ENCODE measurements at places on chromosomes 6 and 20.

GRCh38 chr20:37384683-37385174 lies 38.8 kb downstream of the SRC start:
- no peak for DNase-seq

DNA sequence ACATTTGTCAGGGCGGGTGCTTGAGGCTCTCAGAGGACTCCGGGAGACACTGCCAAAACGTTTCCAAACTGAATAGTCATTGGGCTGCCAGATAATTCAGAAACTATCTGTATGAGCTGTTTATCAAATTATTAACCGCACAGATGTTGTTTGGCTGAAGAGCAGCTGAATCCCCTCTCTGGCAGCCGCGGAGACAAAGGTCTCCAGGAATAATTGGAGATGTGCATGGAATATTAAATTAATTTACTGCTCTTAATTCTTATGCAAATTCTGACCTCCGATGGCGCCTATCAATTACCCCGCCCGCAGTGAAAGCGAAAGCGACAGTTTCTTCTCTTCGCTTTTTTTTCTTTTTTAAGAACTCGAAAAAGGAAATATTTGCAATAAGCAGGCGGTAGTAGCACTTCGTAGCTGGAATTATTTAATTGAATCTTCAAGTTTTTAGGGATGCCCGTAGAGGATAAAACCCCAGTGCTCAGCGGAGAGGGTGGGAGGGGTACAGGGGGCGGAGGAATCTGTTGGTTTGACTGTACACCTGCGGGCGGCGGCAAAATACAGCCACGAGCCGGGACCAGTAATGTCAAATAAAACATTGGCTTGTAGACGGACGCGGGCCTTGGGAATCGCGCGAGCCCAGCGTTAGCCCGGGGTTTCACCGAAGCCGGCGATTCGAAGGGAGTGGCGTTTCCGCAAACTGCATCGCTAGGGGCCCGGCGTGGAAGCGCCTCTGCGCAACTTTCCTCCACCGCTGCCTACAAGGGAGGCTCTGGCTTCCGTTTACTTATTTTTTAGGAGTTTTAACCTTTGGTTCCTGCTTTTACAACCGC lies 6.2 kb downstream of the LINC00237 start:
- no peak for DNase-seq

- no peak for DNase-seq
These were observed 93.6 kb downstream of the RPP40 start for GRCh38 chr6:4910037-4910760.

GRCh38 chr6:126064748-126065401 lies 78.5 kb downstream of the TRMT11 start:
- no peak for DNase-seq

- DNase-seq, result no peak
These were observed 743.8 kb upstream of the FLRT3 start for GRCh38 chr20:15081261-15081660.

- DNase-seq, result no peak
These were observed 199.0 kb downstream of the PLCB1 start for GRCh38 chr20:8330785-8331695.

- no peak for DNase-seq
These were observed 78.6 kb upstream of the INSM1 start for GRCh38 chr20:20289331-20289730.

DNA sequence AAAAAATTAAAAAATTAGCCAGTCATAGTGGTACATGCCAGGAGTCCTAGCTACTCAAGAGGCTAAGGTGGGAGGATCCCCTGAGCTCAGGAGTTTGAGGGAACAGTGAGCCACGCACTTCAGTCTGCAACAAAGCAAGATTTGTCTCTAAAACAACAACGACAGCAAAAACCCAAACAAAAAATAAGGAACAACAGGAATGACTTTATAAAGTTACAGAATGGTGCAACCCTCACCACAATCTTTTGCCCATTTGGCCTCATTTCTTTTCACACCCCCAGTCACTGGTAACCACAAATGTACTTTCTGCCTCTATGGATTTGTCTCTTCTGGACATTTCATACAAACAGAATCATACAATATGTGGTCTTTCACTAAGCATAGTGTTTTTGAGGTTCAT lies 16.7 kb upstream of the ZFAND3 start:
- no peak for DNase-seq

GRCh38 chr6:102619585-102619984 lies 1226.1 kb downstream of the GRIK2 start:
- no peak for DNase-seq

DNA sequence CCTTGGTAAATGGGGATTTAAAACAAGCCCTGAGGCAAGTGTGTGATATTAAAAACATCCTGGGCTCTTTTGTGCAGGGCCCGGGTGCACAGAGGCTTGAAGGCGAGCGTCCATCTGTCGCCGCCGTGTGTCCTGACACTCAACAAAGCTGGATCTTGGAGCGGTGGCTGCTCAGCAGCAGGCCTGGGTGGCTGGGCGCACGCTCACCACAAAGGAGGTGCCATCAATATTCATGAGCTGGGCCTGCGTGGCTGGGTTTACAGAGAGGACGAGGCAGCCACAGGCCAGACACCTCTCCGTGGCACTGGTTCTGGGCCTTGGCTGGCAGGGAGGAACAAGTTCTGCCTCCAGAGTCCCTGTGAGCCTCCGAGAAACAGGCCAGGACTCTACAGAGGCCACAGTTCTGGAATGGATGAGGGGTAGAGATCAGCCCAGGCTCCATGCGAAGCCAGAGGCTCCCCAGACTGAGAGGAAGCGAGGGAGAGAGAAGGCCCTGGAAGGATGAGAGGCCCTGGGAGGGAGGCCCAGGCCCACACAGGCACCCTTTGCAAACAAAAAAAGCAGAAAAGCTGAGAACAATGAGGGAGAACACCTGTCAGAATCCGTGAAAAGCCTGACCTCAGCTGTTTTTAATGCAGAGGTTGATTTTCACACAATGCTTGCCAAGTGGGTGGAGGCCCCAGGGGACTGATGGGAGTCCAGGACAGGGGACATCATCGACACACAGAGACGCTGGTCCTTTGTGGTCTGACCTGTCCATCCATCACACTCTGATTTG lies 21.9 kb downstream of the BHLHE23 start:
- no peak for DNase-seq

DNA sequence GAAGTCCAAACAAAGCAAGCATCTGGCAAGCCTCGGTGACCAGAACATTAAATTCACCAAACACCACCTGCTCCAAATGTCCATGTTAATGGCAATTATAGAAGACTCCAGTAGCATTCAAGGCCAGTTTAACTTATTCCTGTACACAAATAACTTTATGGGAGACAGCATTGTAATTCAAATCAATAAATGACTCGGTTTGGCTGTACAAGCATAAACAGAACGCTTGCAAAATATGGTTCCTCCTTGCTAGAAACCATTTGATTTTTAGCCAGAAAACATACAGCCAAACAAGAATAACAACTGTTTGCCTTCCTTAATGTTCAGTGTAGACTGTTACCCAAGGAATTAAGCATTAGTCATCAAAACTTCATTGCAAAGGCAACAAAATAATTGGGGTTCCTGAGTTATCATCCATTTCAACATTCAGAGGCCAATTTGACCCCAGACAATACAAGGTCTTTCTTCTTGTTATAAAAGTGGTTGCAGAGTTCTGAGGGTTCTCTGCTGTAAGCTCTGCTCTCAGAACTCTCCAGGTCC lies 125.1 kb downstream of the BFSP1 start:
- DNase-seq, result no peak

DNA sequence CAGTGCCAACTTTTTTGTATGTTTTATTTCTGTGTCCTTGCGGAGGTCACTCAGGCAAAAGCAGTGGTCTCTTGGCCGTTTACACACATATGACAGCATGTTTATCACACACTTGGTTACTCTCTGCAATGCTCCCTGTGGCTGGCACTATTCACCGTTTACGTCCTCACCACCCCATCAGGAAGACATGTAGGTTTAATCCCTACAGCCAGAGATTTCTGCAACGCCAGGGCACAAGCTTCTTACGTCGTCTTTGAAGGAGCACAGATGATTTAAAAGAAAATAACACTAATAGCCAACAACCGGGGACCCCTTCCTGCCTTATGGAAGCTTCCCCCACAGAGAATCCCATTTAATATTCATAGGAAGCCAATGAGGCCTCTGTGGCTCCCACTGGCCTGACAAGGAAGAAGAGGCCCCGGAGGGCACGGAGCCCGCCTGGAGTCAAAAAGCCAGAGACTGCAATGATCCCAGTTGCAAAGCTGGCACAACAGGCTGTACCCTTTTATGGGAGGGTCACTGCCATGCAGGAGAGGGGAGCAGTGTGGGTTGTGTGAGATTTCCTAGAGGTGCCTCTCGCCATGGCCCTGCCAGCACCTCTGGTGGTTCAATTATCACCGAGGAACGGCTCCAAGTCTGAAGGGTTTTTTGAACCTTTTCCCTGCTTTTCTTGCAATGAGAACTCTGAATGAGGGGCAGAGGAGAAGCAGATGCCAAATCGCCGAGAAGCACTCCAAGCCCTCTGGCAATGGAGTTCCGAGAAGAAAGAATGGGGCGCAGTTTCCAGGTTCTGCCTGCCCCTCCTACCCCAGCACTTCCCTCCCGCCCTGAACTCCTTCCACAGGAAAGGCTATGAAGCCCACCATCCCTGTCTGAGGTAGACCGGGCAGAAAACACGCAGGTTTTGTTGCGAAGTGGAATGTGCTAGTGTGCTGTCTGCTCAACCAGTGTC lies 96.2 kb downstream of the THBS2 start:
- peak; percentile 82 for DNase-seq

DNA sequence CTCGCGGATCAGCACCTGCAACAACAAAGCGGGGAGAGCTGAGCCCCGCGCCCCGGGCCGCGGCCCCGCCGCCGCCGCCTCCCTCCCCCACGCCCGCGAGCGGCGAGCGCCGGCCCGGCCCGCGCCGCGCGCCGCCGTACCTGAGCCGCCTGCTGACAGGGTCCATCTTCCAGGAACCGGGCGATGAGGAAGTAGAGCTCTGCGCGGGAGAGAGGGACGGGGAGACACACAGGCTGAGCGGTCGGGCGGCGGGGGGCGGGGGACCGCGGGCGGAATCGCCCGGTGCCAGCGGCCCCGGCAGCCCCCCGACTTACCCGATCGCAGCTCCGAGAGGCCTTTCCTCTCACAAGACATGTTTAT lies 359 bp downstream of the PHIP start:
- no peak for DNase-seq

DNA sequence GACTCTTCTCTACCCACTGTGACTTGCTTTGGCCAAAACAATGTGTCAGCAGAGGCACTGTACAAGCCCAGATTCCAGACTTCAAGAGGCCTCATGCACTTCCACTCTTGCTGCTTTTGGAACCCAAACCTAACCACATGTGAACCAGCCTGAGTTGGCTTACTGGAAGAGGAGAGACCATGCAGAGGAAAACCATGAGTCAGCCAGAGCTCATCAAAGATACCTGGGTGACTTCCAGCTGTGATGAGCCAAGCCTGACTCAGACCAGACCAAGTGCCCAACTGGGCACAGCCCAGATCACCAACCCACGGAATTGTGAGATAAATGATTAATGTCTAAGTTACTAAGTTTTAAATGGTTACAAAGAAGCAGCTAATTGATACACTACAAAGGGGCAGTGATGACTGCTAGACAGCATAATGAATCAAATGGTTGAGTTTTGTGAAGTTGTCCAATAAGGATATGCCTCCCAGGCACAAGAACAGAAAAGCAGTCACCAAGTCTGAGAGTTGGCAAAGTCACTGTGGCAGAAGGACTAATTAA lies 16.2 kb upstream of the BEND6 start:
- DNase-seq, result no peak

GRCh38 chr6:109260701-109261100 lies 121.6 kb downstream of the CD164 start:
- DNase-seq, result no peak

- DNase-seq, result no peak
These were observed 52.6 kb downstream of the GPR63 start for GRCh38 chr6:96784650-96785049.

GRCh38 chr6:15443119-15443830 lies 197.4 kb downstream of the JARID2 start:
- no peak for DNase-seq

GRCh38 chr6:36660771-36661471 lies 17.6 kb upstream of the CDKN1A start:
- no peak for DNase-seq
